Activated CD8-positive, alpha-beta memory T cell treated with anti-CD3 and anti-CD28 coated beads, Interleukin-2, amount 50 U/mL, for 4 hours (primary cell): ENCODE measurements at places on chromosomes 3 and 15.

- no peak for DNase-seq
These were observed 37.1 kb upstream of the IL12A start for GRCh38 chr3:159951540-159951939.

- no peak for DNase-seq
These were observed 37.5 kb upstream of the CHST2 start for GRCh38 chr3:143081844-143082778.

- DNase-seq = no peak
These were observed 118.2 kb downstream of the GADL1 start for GRCh38 chr3:30776186-30776815.

- DNase-seq = no peak
These were observed 362.6 kb downstream of the SHQ1 start for GRCh38 chr3:72485641-72486040.

DNA sequence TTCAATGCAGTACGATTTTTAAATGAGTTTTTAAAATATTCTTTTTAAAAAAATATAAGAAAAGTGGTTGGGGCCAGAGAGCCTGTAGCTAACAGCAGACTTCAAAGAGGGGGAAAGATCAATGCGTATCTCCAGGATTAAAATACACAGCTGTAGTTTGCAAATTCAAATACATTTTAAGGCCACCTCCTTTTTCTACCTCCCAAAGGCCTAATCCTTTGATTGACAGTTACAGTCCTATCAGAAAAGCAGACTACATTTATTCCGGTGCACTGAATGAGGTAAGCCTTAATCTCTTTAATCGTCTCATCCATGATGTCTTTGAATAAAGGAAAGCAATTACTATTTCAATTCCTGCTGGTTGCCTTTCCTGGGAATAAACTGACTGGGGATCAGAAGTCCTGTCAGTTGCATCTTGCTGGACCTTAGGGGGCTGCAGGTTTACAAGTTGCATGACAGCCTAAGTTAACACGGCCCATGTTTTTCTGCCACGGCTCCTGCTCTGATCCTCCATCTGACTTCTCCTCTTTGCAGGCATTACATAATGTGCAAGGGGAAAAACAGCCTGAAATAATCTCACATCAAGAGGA is 51.7 kb downstream of the CADPS start:
- no peak for DNase-seq

DNA sequence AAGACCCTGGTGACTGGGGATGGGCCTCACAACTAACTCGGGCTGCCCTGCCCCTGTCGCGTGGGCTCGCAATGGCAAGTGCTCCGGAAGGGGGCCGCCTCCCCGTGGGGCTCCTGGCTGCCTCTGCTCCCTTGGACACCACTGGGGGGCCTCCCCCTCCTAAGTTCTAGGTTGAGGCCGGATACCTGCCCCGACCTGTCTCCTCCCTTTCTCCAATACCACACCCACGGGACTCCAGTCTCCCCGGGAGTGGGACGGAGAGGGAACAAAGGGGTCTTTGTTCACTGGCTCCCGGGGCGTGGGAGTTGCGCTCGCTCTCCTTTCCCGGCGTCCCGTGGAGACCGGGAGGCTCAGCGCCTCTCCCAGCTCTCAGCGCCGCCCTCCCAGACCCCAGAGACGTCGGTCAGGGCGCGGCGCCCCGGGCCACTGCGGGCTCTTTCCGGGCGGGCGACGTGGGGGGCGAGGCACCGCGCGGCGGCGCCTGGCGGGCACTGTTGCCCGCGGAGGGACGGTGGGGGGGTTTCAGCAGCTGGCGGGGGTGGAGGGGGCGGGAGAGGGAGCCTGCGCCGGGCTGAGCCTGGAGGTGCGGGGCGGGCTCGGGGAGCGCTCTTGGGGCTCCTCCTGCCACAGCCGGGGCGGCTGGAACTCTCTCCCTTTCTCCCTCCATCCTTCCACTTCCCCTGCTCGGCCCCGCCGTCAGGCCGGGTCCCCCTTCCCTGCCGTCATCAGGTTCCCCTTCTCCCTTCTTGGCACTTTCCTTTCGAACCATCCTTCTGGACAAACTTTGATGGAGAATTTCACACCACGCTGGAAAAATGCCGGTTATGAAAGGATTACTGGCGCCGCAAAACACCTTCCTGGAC is at the start of gene KCNH8:
KCNH8 (plus strand) TSS at position 606 of the 863 bp plus-strand sequence; CDS start at position 816, 210 bp downstream.
- peak; percentile 16 for DNase-seq

DNA sequence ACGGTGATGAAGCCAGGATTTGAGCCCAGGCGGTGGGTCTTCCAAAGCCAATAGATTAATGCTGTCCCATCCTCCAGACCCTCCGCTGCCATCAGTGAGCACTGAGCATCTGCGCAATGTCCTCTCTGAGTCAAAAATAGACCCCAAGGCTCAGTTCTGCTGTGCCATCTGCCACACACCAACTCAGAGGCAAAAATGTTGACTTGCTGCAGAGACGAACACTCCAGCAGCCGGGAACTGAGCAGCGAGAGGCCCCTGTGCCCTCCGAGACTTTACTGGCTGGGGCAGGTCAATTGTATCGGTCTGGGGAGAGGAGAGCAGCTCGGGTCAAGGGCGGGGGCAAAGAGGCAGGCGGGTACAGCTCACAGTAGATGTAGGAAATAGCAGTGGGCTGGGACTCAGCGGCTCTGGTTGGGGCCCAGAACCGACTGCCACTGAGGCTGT is 41.5 kb upstream of the ATP2B2 start:
- DNase-seq = no peak

DNA sequence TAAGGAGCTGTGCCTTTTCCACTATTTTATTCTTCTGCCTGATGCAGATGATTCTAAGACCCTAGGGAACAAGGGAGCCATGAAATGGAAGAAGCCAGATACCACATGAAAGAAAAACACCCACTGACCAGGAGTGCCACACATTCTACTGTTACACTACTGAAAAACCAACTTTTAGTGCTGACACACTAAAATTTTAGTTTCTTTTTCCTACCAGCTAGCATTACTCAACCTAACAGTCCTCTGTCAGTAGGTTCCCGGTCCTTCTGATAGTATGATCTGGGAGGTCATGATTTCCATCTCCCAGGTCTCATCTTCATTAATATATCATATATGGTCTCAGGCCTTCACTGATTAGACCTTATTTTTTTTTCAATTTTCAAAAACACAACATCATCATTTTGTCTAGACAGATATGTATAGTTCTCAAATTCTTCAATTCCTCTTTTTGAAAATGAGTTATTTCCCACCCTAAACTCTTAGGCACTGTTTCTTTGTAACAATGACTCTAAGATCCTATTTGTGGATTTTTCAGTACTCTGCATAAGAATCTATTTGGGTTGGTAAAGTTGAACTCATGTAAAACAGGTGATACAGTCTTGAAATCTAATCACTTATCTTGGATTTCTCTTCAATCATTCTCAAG is 321.8 kb downstream of the CTNNB1 start:
- no peak for DNase-seq

- DNase-seq = peak; percentile 44
These were observed 22.6 kb upstream of the CACNA2D2 start for GRCh38 chr3:50525987-50526386.
